GM20000 (cell line): ENCODE measurements at places on chromosomes 7 and 10.

DNA sequence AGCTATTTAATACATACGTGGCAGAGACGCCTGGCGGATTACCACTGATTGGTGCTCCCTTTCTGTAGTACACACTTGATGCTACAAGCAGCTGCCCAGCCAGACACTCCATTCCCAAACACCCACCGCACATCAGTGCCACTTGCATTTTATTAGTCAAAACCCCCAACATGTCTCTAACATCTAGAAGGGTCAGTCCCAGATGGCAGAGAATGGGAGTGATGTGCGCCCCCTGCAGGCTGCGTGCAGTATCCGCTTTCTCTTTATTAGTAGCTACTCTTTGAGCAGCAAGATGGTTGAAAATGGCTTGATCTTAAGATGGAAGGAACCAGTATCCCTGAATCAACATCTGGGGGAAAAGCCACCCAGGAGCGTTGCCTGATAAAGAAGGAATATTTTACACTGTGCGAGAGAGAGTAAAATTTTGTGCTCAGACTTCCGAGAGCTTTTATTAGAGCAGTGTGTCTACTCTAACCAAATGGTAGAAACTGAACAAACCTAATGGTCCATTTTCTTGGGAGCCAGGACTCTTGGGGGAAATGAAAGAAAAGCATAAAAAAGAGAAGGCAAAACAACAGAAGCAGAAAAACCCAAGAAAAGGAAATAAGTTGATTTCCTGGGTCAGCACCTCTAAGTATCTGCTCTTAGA lies 78.3 kb downstream of the ST8SIA6 start:
- peak; percentile 13 for DNase-seq

DNA sequence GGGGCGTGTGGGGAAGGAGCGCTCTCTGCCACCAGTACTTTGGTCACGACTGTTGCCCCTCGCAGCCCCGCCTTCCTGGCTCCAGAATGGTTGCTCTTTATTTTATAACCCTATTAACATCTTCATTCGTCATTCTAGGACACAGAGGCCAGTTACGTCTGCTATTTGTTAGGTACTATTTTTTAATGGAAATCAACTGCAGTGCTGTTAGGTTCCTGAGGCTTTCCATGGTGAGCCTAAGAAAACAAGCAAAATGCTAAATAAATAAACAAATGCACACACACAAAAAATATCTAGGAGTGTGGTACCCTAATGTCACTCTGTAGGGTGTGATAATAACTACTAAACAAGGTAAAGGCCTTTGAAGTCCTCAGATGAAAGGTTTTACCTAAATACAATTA lies 71.1 kb downstream of the SLC37A3 start:
- no peak for DNase-seq

DNA sequence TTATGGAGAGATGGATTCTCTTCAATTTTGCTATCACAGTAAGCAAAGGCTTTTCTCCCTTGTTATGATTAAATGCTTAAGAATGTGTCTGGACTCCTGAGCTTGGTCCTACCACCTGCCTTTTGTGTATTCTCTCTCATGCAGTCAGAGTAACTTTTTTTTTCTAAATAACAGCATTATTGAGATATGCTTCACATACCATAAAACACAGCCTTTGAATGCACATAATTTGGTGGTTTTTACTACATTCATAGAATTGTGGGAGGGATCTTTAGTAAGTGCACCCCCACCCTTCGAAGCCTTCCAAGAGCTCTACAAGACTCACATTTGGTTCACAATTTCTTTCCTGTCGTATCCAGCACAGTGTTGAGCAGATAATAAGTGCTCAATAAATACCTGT lies 175.5 kb downstream of the ADAM12 start:
- DNase-seq, result no peak

GRCh38 chr10:11225935-11226334 lies 208.3 kb downstream of the CELF2 start:
- no peak for DNase-seq

- DNase-seq, result no peak
Measured at GRCh38 chr7:101381549-101382111, 19.0 kb downstream of the COL26A1 start.

DNA sequence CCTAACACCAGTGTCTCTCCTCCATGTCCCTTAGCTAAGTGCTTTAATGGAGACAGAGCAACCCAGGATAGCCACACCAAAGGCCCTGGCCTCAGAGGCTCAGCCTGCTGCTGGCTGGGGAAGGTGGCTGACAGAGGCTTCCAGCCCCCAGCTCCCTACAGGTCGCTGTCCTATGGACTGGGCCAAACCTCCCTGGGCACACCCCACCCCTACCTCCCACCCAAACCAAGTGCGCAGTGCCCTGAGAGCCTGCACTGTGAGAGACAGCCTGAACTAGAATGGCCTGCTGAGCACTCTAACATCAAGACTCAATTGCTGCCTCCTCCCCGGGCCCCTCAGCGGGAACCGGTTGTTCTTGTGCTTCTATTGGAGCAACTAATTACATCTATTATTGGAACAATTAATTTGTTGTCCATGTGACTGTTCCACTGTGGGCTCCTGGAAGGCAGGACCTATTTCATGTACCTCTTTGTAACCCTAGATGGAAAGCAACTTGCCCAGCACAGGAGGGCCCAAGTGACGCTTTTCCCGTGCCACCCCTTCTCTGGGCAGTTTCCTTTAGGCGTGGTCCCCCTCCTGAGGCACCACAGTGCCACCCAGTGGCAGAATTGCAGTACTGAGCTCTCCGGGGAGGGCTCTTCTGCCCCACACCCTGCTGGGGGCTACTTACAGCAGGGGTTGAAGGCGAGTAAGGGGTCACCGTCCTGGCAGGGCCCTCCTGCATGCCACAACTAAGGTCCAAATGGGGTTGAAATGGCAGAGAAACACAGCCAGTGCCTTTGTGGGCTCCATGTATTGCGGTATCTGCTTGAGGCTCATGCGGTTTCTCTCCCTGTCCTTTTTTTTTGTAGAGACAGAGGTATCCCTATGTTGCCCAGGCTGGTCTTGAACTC lies 63.7 kb upstream of the WAPL start:
- DNase-seq, result peak; percentile 86

DNA sequence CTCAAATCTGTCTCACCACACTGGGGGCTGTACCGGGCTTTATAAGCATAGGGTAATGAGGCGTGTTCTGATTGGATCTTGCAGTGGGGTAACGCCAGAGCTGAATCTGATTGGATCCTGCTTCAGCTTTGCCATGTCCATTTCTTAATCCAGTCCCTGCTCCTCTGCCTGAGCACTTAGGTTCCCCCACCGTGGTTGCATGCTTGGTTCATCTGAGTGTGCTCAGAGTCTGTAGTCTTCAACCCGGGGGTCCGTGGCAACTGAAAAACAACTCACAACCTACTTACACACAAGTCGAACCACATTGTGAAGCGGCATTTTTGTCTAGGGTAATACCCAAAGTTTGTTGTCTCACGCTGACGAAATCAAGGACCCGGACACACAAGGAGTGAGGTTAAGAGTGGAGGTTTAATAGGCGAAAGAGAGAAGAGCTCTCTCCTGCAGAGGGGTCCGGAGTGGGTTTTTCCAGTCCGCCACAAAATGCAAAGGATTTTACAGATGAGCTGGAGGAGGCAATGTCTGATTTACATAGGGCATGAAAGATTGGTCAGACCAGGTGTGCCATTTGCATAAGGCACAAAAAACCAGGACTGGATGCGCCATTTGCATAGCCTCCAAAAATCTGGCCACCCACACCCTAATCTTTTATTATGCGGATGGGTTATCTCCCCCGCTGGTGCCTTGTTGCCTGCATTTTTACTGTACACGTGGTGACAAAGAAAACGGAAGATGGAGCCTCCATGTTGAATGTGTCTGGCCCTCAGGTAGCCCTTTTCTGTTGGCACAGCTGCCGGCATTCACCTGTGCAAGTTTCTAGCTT lies 641.8 kb upstream of the FOXK1 start:
- no peak for DNase-seq

GRCh38 chr10:51430506-51430905 lies 268.9 kb downstream of the CSTF2T start:
- no peak for DNase-seq

GRCh38 chr7:23456093-23456492 lies 14.2 kb downstream of the IGF2BP3 start:
- no peak for DNase-seq

DNA sequence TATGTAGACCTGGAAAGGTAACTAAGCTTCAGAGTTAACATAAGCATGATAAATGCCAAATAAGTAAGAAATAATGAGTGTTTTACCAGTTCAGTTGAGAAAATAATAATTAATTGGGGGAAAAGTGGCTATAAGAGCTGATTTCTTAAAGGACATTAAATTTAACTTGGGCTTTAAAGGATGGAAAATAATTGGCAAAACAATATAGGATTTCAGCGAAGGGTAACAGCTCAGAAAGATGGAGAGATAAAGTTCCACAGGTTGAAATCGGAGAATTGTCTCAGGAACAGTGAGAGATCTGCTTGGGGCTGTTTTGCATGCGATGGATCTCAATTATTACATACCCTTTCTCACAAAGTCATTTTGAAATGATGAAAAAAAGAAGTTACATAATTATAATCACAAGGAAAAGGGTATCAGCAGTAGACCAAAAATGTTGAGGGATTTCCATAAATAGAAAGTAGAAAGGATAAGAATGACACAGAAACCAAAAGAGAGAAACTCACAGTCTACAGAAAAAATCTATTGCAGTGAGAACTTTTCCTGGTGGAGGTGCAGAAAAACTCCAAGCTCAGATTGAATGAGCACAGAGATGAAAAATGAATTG lies 40.1 kb upstream of the ITGB8 start:
- no peak for DNase-seq

- no peak for DNase-seq
Measured at GRCh38 chr10:21347043-21347784, 178.3 kb downstream of the SKIDA1 start.

- DNase-seq, result no peak
Measured at GRCh38 chr7:91127959-91128358, 136.3 kb upstream of the FZD1 start.

GRCh38 chr7:22853674-22854157 lies 31.1 kb upstream of the TOMM7 start:
- no peak for DNase-seq

DNA sequence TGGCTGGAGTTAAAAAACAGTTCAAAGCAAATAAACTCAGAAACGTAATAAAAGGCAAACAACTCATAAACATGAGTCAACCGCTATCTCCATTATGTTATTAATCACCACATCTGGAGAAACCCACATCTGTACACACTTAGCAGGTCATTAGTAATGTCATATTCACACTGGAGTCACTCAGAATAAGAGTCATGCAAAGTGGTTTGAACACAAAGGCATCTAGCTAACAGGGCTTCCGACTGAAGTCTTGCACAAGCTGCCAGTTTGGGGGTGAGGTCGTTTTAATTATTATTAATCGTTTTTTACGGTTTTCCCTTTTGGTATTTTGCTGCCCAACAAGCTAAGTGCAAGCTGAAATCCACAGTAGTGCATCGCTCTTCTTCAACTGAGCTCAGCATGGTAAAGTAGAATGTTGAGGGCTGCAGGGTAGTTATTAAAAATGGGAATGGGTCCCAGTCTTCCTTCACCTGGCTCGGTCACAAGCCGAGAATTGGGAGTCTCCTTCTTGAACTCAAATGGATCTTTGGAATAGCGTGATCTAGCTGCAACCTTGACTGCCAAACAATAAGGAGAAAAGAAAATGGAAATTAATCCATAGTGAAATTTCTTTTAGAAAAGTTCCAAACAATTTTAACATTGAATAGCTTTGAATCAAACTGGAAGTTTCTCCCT lies 663.5 kb downstream of the KCNMA1 start:
- DNase-seq, result no peak

DNA sequence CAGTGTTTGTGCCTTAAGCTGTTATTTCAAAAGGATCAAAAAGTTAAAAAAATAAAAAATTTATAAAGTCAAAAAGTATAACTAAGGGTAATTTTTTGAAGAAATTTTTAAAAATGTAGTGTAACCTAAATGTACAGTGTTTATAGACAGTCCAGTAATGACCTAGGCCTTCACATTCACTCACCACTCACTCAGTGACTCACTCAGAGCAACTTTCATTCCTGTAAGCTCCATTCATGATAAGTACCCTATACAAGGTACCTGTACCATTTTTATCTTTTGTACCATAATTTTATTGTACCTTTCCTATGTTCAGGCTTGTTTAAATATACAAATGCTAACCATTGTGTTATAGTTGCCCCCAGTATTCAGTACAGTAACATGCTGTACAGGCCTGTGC lies 21.5 kb downstream of the DNAJC9 start:
- no peak for DNase-seq

GRCh38 chr7:141231018-141231792 lies 157.3 kb downstream of the TMEM178B start:
- no peak for DNase-seq

- DNase-seq, result no peak
Measured at GRCh38 chr10:78963074-78964034, 105.4 kb upstream of the ZMIZ1 start.

- no peak for DNase-seq
Measured at GRCh38 chr7:47513741-47514241, 68.1 kb downstream of the TNS3 start.

GRCh38 chr10:12547301-12547771 lies 198.0 kb downstream of the CAMK1D start:
- DNase-seq, result no peak

DNA sequence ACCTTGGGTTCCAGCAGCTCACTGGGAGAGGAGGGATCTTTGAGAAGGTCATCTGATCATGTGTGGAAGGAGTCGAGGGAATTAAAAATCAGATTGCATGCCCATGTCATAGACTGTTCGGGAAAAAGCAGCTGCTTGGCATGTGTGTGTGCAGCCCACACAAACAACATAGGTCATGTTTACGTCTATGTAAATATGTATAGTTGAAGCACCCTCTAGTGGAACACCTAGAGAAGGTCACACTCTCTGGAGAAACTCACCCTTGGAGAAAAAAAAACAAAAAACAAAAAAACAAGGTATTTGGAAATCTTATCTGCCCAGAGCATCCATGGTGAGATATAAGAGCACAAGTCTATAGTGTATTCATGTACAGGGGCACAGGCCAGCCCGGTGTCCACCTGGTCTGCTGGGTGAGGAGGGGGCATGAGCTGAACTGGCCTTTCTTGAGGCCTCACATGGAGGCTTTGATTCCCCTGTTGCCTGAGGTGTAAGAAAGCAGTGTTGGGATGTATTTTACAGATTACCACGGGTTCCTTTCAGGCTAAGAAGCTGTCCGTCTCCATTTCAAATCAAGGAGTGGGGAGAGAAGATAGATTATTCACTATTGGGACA lies 98.0 kb downstream of the NPY start:
- DNase-seq, result peak; percentile 57

DNA sequence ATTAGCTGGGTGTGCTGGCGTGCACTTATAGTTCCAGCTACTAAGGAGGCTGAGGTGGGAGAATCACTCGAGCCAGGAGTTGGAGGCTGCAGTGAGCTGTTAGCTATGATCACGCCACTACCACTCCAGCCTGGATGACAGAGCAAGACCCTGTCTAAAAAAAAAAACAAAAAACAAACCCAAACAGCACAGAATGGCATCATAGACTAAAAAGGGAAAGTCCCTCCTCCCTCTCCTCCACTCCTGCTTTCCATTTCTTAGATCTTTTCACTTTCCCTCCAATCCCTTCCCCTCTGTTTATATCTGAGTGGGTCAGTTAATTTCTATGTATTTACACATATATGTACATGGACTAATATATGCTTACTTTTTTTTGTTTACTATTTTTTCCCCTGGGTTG lies 10.4 kb upstream of the PIP4K2A start:
- DNase-seq, result no peak

GRCh38 chr7:1727812-1728570 lies 57.9 kb downstream of the ELFN1 start:
- DNase-seq, result no peak

- DNase-seq, result no peak
Measured at GRCh38 chr10:78703593-78703992, 365.2 kb upstream of the ZMIZ1 start.
